ENCODE measurements at places on chromosomes 5 and 9. TPM values are rescaled to one million over a fixed set of nuclear protein-coding genes. Genes with fewer than 3 reads are reported as not detected.

- H3K36me3 ChIP-seq = peaks cover 12% of the 10 kb centered on the region
- no peak for DNase-seq
- no peaks in the 10 kb centered on the region for H3K27me3 ChIP-seq
Observed at GRCh38 chr5:50763846-50764245, 97.4 kb downstream of the PARP8 start.

GRCh38 chr5:34511063-34511462, 145.1 kb upstream of the RAI14 start:
- no peaks in the 10 kb centered on the region for H3K36me3 ChIP-seq
- no peak for DNase-seq
- H3K27ac ChIP-seq = no peak overlapping the region
- H3K4me1 ChIP-seq = no peaks in the 10 kb centered on the region

- no peak overlapping the region for H3K4me3 ChIP-seq
- no peak overlapping the region for H3K27ac ChIP-seq
- DNase-seq = peak; percentile 47
- peaks cover 8% of the 10 kb centered on the region for H3K27me3 ChIP-seq
- H3K36me3 ChIP-seq = no peaks in the 10 kb centered on the region
Observed at GRCh38 chr5:77218263-77218662, 7.8 kb downstream of the PDE8B start.

- DNase-seq = no peak
- no peaks in the 10 kb centered on the region for H3K27me3 ChIP-seq
- H3K4me3 ChIP-seq = no peak overlapping the region
- peaks cover 4% of the 10 kb centered on the region for H3K36me3 ChIP-seq
Observed at GRCh38 chr9:112084334-112084733, 90.8 kb downstream of the SUSD1 start.

The VLDLR gene
- 12.0 TPM for polyA plus RNA-seq

- no peak overlapping the region for H3K27ac ChIP-seq
- H3K27me3 ChIP-seq = no peaks in the 10 kb centered on the region
- no peak overlapping the region for H3K4me3 ChIP-seq
- DNase-seq = no peak
Observed at GRCh38 chr9:96121136-96121535, 180.8 kb downstream of the HSD17B3 start.

- H3K27ac ChIP-seq = no peak overlapping the region
- H3K4me3 ChIP-seq = no peak overlapping the region
- no peaks in the 10 kb centered on the region for H3K36me3 ChIP-seq
- peak; percentile 68 for DNase-seq
- H3K4me1 ChIP-seq = peaks cover 31% of the 10 kb centered on the region
Observed at GRCh38 chr9:122374885-122375420, 4.1 kb downstream of the PTGS1 start.

- no peak overlapping the region for H3K27ac ChIP-seq
- DNase-seq = no peak
- no peaks in the 10 kb centered on the region for H3K27me3 ChIP-seq
- no peak overlapping the region for H3K4me3 ChIP-seq
- no peaks in the 10 kb centered on the region for H3K36me3 ChIP-seq
- peaks cover 8% of the 10 kb centered on the region for H3K4me1 ChIP-seq
Observed at GRCh38 chr9:114278356-114278755, 44.5 kb upstream of the ORM1 start.

DNA sequence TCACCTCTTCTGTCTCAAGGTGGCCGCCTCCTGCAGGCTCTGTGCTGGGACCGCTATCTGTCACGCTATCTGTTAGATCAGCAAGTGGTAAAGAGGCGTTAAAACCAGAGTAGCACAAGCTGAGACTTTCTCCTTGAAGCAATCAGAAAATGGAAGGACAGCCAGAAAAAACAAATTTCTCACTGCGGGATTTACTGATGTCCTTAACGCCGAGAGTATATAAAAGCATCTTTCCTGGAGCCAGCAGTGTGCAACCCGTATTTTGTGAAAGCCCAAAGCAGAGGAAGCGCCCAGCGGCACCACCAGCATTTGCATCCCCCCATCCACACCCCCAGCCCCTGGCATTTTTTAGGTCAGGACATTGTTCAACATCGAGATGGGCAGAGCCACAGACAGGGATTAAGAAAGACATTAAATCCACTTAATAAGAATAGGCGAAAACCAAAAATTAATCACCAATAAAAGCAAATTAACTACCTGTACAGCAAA, 48.6 kb downstream of the DUSP1 start:
- H3K4me1 ChIP-seq = peaks cover 5% of the 10 kb centered on the region
- H3K27ac ChIP-seq = no peak overlapping the region
- H3K27me3 ChIP-seq = no peaks in the 10 kb centered on the region
- H3K36me3 ChIP-seq = no peaks in the 10 kb centered on the region
- DNase-seq = no peak

The C9 gene
- polyA plus RNA-seq = not detected

The IFNA21 gene
- polyA plus RNA-seq = not detected
